ENCODE measurements at places on chromosomes 4 and X. TPM values are rescaled to one million over a fixed set of nuclear protein-coding genes. Genes with fewer than 3 reads are reported as not detected.
A peak's percentile ranks its signal among the peaks of the same experiment; 100 is the strongest.

DNA sequence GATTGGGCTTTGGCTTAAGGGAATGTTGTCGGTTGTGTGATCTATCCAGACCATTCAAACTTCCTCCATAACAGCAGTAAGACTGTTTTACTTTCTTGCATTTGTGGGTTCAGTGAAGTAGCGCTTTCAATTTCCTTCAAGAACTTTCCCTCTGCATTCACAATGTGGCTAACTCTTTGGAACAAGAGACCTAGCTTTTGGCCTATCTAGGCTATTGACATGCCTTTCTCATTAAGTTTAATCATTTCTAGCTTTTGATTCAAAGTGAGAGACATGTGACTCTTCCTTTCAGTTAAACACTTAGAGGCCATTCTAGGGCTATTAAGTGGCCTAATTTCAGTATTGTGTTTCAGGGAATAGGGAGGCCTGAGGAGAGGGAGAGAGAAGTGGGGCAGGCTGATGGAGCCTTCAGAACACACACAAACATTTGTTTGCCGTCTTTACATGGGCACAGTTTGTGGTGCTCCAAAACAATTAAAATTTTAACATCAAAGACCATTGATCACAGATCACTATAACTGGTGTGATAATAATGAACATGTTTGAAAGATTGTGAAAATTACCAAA lies 34.1 kb downstream of the ADH5 start:
- no peak for DNase-seq

- DNase-seq, result no peak
Measured at GRCh38 chr4:100869276-100869675, 351.5 kb upstream of the EMCN start.

DNA sequence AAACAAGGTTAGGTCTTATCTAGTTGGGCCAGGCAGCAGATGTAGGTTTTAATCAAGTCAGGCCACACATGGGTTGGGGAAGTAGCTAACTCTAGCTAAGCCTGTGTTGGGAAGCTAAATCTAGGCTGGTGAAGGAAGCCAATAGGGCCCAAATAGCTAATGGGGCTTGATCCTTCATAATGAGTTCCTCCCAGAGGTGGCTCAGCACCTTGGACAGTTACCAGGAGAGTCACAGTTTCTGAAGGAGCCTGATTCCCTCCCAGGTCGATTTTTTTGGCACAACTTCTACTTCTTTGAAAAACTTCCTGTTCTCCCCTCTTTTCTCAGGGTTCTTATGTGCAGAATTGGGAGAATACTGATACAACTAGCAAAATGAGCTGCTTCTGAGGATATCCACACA lies 242.5 kb upstream of the PRPS2 start:
- peak; percentile 4 for DNase-seq

GRCh38 chr4:98510757-98511517 lies 147.5 kb downstream of the TSPAN5 start:
- peak; percentile 85 for DNase-seq

DNA sequence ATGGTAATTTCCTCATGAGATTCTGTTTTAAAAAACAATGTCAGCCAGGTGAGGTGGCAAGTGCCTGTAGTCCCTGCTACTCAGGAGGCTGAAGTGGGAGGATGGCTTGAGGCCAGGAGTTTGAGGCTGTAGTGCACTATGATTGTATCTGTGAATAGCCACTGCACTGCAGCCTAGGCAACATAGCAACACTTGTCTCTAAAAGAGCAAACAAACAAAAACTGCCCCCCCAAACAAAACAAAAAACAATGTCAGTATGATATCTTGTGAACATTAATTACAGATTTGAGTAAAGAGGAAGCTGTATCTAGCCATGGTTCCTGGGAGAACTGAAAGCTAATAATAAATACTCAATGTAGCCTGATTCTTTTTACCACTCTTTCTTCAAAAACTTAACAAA lies 6.8 kb upstream of the MSL3 start:
- no peak for DNase-seq

DNA sequence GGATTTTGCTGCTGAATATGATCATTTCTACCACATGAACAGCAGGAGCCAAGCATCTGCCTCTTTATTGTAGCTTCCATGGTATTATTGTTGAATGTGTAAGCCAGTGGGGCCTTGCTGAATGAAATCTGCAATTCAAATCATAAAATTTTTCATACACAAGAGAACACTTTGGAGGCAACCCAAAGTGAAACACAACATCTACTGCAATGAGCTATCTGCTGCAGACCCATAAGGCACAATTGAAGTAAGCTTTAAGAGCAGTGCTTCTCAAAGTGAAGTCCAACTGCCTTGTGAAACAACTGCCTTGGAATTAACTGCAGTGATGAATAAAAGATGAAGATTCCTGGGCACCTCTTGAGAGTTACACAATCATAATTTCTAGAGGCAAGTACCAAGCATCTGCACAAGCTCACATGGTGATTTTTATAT lies 626.3 kb upstream of the INTU start:
- peak; percentile 88 for DNase-seq

DNA sequence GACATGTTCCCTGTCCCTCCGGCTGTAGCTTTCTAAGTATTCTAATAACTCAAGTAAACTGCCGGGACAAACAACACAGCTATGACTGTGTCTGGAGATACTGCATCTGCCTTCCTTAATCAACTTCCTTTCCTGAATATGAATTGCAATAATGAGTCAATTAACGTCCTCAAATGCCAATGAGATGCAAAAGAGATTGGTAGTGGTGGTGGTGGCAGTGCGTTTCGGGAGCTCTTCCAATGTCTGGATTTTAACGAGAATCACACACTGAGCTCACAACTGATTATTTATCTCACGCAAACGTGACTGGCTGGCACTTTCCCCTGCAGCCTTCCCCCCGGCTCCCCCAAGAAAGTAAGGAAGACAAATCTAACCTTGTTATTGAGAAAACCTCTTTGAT lies 226.1 kb upstream of the GK2 start:
- no peak for DNase-seq

GRCh38 chr4:145936142-145936996 lies 2.3 kb downstream of the ZNF827 start:
- peak; percentile 71 for DNase-seq

- DNase-seq, result no peak
Measured at GRCh38 chr4:4610672-4611071, 68.8 kb upstream of the STX18 start.

- DNase-seq, result peak; percentile 41
Measured at GRCh38 chr4:56468097-56468422, 643 bp downstream of the SRP72 start.

GRCh38 chrX:134821370-134821769 lies 163.1 kb upstream of the PLAC1 start:
- DNase-seq, result peak; percentile 10

DNA sequence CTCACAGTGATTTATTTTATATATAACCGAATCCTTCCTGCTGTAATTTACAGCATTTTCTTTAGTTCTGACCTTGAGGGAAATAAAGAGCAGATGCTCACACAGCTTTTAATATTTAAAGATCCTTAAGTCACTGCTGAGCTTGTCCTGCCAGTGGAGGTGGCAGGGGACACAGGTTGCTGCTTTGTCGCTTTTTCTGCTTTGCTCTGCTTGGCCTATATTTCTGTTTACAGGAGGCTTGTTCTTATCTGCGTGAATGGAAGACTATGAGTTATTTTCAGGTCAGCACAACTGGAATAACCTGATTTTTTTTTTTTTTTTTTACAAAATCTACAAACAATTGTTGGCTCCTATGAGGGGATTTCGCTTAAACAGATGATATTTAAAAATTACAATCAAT lies 2.3 kb downstream of the TXK start:
- no peak for DNase-seq

- peak; percentile 39 for DNase-seq
Measured at GRCh38 chrX:43676971-43677572, 21.0 kb downstream of the MAOA start.

- no peak for DNase-seq
Measured at GRCh38 chrX:54776061-54776460, 22.0 kb downstream of the ITIH6 start.

DNA sequence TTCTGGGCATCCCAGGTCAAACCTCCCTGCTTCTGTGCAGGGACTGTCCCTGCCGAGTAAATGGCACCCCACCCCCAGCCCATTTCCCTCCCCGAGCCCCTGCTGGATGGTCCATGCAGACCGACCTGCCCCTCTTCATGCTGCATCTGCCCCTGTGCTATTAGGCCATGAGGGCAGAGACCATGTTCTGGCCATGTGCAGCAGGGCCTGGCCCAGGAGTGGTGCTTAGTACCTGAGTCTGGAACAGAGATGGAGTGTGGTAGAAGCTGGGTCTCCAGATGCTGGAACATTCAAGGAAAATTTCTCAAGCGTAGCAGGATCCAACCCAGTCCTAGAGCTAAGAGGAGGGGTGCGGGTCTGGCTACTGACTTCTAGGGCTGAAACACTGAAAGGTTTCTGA lies 15.3 kb upstream of the UBA1 start:
- DNase-seq, result no peak

GRCh38 chr4:61182915-61183314 lies 17.2 kb upstream of the ADGRL3 start:
- no peak for DNase-seq

DNA sequence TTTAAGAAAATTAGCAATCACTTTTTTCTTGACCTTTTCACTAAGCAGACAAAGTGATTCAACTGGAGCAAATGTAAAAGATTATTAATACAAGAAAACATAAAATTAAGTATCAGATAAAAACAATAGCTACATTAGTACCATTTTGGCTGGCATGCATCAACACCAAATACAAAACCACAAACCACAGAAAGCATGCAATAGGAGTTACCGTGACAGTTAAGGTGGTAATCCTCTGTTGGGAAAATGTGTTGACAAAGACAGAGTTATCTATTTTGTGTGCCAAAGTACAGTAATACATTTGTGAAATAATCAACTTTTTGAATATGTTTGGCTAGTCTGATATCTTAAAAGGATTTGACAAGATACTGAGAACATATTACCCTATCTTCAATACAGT lies 89.8 kb upstream of the ETNPPL start:
- DNase-seq, result no peak

GRCh38 chr4:80237992-80238391 lies 28.5 kb upstream of the FGF5 start:
- no peak for DNase-seq

DNA sequence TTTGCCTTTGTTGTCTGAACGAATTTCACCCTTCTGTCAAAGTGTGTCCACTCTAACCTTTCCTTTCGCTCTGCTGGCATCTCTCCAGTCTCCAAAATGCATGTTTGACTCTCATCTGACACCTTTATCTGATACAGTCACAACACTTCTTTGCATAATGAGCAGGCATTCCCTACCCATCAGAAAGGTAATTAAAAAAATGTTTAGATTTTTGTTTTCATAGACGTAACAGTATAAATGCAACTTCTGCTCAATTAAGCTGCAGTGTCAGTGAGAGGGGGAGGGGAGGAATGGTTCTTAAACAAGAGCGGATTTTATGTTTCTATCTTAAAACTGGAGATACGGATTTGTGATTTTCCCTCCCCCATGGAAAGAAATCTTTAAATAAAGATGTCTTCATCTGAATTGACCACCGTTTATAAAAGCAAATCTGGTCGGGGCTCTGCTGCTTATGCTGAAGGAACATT lies 70.2 kb downstream of the CXXC4 start:
- no peak for DNase-seq

DNA sequence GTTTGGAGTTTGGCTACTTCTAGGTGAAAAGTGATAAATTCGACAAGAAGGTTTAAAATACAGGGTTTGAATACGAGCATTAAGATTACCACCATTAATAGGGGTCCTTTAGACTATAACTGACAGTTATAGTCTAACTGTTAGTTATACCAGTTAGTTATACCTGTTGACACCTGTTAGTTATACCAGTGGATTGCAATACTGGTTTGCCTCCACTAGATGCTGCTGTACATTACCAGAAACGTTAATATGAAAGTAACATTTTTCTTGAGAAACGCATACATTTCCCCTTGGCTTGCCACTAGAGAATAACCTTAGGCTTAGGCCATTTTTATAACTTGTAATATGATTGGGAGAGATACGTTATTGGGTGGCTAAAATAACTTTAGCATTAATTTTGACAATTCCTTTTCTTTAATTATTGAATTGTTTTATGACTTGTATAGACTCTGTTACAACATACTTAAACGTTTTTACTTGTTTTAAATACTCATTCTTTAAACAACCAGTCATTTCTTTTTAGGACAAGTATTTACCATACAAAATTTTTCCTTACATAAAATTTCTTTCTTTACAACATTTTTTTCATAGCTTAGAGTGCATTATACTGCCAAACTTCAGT lies 911.2 kb downstream of the FSTL5 start:
- no peak for DNase-seq

- no peak for DNase-seq
Measured at GRCh38 chr4:42649870-42650269, 7.0 kb downstream of the ATP8A1 start.

DNA sequence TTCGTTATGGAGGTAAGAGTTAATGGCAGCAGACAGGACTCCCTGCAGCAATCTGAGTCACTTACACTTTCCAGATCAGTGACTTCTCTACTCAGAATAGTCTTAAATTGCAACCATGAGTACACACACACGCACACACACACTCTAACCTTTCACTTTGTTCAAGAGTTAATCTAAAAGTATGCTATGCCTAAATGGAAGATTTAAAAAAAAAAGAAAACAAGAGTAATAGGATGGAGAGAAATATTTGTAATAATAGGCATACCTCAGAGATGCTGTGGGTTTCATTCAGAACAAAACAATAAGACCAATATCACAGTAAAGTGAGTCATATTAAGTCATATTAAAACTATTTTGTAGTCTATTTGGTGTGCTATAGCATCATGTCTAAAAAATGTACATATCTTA lies 969.1 kb upstream of the PCDH10 start:
- DNase-seq, result no peak

HELT gene
- not detected for polyA plus RNA-seq

TMPRSS11B gene
- 0.11 TPM for polyA plus RNA-seq

MAGED4B gene
- 62.3 TPM for polyA plus RNA-seq

AFM gene
- polyA plus RNA-seq, result not detected

SPATA4 gene
- not detected for polyA plus RNA-seq

TCEAL3 gene
- 27.6 TPM for polyA plus RNA-seq

TCEAL8 gene
- not detected for polyA plus RNA-seq

LIMCH1 gene
- 155 TPM for polyA plus RNA-seq

GABRE gene
- polyA plus RNA-seq, result 40.9 TPM

PPAT gene
- polyA plus RNA-seq, result 12.2 TPM

RIBC1 gene
- polyA plus RNA-seq, result not detected

MGAT4D gene
- polyA plus RNA-seq, result not detected

TLR2 gene
- 3.0 TPM for polyA plus RNA-seq
